ENCODE measurements at places on chromosomes 2 and 18. TPM values are rescaled to one million over a fixed set of nuclear protein-coding genes. Genes with fewer than 3 reads are reported as not detected.

- H3K4me3 ChIP-seq, result no peak overlapping the region
- no peak overlapping the region for H3K27ac ChIP-seq
- H3K4me1 ChIP-seq, result peaks cover 10% of the 10 kb centered on the region
- H3K36me3 ChIP-seq, result peaks cover 12% of the 10 kb centered on the region
Observed at GRCh38 chr2:74740741-74741431, 86.8 kb downstream of the SEMA4F start.

DNA sequence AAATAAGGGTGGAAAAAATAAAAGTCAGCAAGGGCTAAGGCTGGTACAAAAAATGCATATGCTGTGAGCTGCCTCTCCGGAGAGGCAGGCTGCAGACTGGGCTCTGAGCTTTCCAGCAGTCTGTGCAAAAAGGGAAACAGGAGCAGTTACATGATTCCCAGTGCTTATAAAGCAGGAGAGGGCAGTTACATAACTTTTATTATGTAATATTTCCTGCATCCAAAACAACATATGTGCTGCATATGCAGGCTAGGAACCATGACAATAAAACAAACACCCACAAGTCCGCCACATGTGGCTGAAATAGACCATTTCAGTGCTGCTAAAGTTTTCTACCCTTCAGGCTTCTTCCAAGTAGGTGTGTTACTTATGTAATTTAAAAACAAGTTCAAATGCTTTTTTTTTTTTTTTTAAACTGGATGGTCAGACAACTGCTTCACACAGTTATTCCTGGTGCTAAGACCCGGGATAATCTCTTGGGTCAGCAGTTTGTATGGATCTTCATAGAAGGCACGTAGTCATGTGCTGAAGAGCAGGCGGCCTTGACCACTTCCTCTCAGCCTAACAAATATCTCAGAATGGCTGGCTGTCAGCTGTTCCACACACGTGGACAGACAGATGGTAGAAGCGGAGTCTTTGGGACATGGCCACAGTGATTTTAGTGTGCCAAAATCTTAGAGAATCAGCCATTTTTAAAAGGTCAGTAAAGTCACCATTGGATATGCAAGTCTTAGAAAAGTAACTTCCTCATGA, 43.5 kb downstream of the ARMC9 start:
- H3K4me1 ChIP-seq, result no peaks in the 10 kb centered on the region
- H3K4me3 ChIP-seq, result no peak overlapping the region
- no peak overlapping the region for H3K27ac ChIP-seq
- DNase-seq, result no peak
- H3K36me3 ChIP-seq, result peaks cover 10% of the 10 kb centered on the region

DNA sequence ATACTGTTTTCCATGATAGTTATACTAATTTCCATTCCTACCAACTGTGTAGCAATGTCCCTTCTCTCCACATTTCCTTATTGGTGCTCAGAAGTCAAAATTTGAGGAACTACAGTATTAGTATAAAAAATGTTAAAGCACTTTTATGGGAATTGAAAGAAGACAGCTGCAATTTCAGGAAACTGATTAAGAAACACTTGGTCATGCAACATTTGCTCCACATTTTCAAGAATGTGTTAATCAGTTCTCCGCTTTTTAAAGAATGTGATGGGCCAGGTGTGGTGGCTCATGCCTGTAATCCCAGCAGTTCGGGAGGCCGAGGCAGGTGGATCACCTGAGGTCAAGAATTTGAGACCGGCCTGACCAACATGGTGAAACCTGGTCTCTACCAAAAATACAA, 33.6 kb upstream of the MGAT4A start:
- no peaks in the 10 kb centered on the region for H3K36me3 ChIP-seq
- no peak for DNase-seq
- H3K4me1 ChIP-seq, result no peaks in the 10 kb centered on the region
- H3K27me3 ChIP-seq, result no peaks in the 10 kb centered on the region
- no peak overlapping the region for H3K4me3 ChIP-seq

DNA sequence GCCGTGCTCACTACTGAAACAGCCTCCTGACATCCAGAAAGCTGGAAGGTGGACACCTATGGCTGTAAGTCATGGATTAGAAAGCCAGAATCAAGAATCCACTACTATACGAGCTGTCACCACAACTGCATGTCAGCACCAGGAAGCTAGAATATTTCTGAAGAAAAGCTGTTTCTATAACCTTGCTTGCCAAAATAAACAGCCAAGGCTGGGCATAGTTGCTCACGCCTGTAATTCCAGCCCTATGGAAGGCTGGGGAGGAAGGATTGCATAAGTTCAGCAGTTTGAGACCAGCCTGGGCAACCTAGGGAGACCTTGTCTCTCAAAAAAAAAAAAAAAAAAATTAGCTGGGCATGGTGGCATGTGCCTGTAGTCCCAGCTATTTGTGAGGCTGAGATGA, 96.3 kb upstream of the GAREM1 start:
- H3K36me3 ChIP-seq, result peaks cover 4% of the 10 kb centered on the region
- no peak overlapping the region for H3K27ac ChIP-seq
- no peak for DNase-seq
- no peaks in the 10 kb centered on the region for H3K4me1 ChIP-seq

DNA sequence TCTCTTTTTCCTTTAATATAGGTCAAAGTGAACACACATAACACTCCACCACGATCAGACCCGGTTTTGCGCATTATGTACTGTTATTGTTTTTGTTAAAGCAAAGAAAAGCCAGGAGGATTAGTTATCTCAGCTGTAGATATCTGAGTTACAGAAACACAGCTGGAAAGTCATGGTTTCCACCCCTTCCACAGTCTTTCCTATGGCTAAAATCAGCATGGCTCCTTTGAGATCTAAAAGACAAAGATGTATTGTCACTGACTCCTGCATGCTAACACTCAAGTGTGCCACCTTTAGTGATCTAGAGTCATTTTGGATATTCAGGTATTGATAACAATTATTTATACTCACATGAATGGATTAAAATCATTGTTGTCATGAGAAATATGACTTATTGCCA, 260.0 kb downstream of the FIGN start:
- H3K4me3 ChIP-seq, result no peak overlapping the region
- H3K4me1 ChIP-seq, result no peaks in the 10 kb centered on the region
- no peaks in the 10 kb centered on the region for H3K27me3 ChIP-seq

GRCh38 chr2:31812051-31812798, 198.6 kb downstream of the MEMO1 start:
- H3K27me3 ChIP-seq, result no peaks in the 10 kb centered on the region
- no peaks in the 10 kb centered on the region for H3K4me1 ChIP-seq
- no peaks in the 10 kb centered on the region for H3K36me3 ChIP-seq
- H3K4me3 ChIP-seq, result no peak overlapping the region
- no peak overlapping the region for H3K27ac ChIP-seq

DNA sequence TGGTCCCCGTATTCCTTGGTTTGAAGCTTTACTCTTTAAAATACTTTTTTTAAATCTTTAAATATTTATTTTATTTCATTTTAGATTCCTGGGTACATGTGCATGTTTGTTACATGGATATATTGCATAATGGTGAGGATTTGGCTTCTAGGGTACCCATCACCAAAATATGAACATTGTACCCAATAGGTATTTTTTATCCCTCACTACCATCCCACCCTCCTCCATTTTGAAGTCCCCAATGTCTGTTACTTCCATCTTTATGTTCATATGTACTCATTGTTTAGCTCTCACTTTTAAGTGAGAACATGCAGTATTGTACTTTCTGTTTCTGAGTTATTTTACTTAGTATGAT, 59.5 kb upstream of the IL1RL1 start:
- no peaks in the 10 kb centered on the region for H3K36me3 ChIP-seq
- no peaks in the 10 kb centered on the region for H3K27me3 ChIP-seq
- no peak for DNase-seq
- H3K4me3 ChIP-seq, result peak overlapping the region; percentile 86
- no peak overlapping the region for H3K27ac ChIP-seq

DNA sequence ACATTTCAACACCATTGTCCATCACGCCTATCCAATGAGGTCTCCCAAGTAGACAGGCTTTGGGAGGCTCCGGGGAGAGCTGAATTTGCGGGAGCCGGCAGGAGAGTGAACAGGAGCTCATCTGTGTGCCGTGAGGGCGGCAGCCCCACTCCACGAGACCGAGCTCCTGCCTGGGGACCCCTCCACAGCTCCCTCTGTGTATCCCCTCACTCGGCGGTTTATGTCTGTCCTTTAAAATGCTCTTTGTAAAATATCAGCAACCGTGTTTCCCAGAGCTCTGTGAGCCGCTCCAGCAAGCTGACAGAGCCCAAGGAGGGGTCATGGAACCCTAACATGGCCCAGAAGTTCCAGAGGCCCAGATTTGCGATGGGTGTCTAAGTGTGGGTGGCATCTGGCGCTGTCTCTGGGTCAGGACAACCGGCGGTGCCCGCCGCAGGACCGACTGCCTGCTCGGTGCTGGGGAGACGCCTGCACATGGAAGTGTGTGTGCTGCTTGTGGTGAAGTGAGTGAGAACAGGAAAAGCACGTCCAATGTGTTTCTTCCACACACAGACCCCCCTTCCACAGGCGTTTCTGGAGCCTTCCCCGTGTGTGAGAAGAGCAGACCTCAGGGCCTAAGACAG, 34.8 kb downstream of the SLC66A2 start:
- no peaks in the 10 kb centered on the region for H3K4me1 ChIP-seq
- peaks cover 2% of the 10 kb centered on the region for H3K36me3 ChIP-seq

DNA sequence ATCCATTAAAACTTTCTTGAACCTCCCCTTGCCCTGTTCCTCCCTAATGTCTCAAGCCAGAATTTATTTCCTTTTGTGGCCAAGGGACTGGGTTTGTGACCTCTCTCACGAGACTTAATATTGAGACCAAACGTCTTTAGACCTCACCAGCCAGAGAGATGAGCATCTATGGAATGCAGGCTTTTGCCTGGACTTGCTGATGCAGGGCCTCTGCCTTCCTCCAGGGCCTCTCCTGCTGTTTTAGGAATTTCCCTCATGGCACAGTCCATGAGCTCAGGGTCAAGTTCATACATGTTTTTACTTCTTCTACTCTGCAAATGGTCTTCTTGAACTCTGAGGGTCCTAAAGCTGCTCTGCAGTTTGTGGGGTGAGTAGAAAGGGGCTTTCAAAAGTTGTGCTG, 22.3 kb downstream of the IL1B start:
- DNase-seq, result peak; percentile 76
- H3K27me3 ChIP-seq, result no peaks in the 10 kb centered on the region
- H3K36me3 ChIP-seq, result no peaks in the 10 kb centered on the region
- H3K4me1 ChIP-seq, result peaks cover 16% of the 10 kb centered on the region
- no peak overlapping the region for H3K4me3 ChIP-seq

DNA sequence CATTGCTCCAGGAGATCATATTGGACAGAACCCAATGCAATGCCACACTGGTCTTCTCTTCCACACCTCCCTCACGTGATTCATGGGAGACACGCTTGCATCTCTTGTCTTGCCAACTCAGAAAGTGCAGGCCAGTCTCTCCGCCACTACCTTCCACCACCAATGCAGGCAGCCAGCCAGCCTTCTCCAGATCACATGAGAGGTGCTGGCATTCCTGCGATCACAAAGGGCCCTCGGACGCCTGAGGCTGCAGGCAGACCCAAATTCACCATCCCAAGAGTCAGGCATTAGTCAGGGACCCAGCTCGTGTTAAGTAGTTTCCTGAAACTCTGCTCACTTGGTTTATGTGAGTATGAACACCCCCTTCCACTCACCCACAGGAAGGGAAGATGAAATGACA, 437.0 kb upstream of the ETAA1 start:
- H3K27ac ChIP-seq, result no peak overlapping the region
- H3K4me3 ChIP-seq, result no peak overlapping the region
- H3K4me1 ChIP-seq, result no peaks in the 10 kb centered on the region
- no peaks in the 10 kb centered on the region for H3K27me3 ChIP-seq

GRCh38 chr18:65279668-65280305, 471.0 kb upstream of the CDH7 start:
- peaks cover 2% of the 10 kb centered on the region for H3K36me3 ChIP-seq
- H3K4me3 ChIP-seq, result no peak overlapping the region
- no peak for DNase-seq
- no peaks in the 10 kb centered on the region for H3K27me3 ChIP-seq

The TBR1 gene
- total RNA-seq, result not detected

The C2orf66 gene
- total RNA-seq, result not detected

The DSG1 gene
- total RNA-seq, result not detected
